ENCODE measurements at places on chromosomes 3 and 15. TPM values are rescaled to one million over a fixed set of nuclear protein-coding genes. Genes with fewer than 3 reads are reported as not detected.

Gene ABHD5
- total RNA-seq, result 54.8 TPM

Gene TLR9
- not detected for total RNA-seq

Gene ERC2
- total RNA-seq, result 0.13 TPM

Gene GOLGA6D
- not detected for total RNA-seq

Gene OR5H2
- total RNA-seq, result not detected

Gene CFAP44
- total RNA-seq, result 0.53 TPM

Gene SRGAP3
- total RNA-seq, result 0.07 TPM

Gene ANO10
- 69.3 TPM for total RNA-seq

Gene DNASE1L3
- total RNA-seq, result 1.3 TPM

Gene ABI3BP
- 8.5 TPM for total RNA-seq

Gene MOBP
- total RNA-seq, result under 0.01 TPM

Gene AHSG
- total RNA-seq, result not detected

Gene C15orf61
- 4.5 TPM for total RNA-seq
